Aorta (tissue), 5 donors: ENCODE measurements at places on chromosomes 7 and 10. TPM values are rescaled to one million over a fixed set of nuclear protein-coding genes. Genes with fewer than 3 reads are reported as not detected.

Gene OR2A42
- not detected for total RNA-seq

Gene CFAP69
- 15.8 TPM for total RNA-seq

DNA sequence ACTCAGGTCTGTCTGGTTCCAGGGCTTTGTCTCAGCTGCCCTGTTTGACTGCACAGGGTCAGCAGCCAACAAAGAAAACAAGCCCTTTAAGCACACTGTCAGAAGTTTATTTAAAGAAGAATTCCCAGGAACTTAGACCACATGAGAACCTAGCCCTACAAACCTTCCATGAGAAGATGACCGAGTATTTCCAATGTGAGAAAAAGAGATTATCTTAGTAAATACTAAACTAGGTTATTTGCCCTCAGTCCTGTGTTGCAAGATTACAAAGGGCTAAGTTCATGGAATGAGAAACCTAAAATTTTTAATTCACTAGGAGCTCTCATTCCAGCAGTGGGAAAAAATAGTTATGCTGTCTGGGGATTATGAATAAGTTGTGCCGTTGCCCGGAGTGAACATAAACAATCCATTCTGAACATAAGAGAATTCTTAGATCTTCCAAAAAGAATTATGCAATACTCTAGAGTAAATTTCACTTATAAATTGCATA is 46.7 kb downstream of the NOC3L start:
- DNase-seq = no peak

GRCh38 chr7:79909176-79909575 is 225.5 kb upstream of the GNAI1 start:
- DNase-seq = no peak

DNA sequence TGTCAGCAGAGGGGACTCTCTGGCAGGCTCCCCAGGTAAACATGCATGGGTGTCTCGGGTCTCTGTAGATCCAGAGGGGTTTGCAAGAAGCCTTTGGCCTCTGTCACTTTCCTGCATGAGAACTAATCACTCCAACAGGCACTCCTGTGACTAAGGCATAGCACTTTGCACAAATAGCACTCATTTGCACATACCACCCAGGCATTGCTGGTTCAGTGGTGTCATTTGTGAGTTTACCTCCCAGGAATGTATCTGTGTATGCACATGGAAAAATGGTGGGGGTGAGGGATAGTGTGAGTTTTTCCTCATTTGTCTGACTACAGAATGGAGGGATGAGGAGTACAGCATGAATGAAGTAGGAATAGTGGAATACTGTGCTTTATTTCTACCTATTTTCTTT is 39.5 kb downstream of the CNNM1 start:
- DNase-seq = no peak

DNA sequence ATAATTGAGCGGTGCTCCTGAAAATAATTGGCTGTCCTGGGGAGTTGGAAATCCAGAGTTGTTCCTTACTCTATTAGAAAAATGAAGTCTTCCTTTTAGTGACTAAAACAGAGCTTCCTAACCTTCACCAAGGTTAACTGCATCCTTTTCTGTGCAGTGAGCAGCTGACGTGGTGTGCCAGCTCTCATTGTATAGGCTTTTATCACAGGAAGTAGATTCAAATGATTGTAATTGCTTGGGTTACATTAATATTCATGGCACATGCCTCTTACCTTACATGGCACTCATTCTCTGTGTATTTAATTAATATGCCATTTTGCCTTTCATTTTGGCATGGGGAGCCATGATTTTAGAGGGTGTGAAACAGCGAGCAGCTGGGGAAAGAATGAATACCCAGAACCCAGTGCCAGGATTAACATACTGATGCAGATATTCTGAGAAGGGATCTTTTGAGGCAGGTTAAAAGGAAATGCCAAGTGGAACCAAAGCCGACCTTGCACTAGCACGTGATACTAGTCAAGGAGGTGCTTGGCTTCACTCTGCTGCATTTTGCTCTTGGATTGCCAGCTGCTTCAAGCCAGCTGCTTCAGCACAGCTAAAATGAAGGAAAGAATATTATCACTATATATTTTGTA is 115.3 kb downstream of the ST7 start:
- no peak for DNase-seq

GRCh38 chr10:75013007-75013406 is 98.4 kb upstream of the SAMD8 start:
- DNase-seq = no peak

- no peak for DNase-seq
Observed at GRCh38 chr10:61733358-61733940, 70.7 kb downstream of the CABCOCO1 start.

DNA sequence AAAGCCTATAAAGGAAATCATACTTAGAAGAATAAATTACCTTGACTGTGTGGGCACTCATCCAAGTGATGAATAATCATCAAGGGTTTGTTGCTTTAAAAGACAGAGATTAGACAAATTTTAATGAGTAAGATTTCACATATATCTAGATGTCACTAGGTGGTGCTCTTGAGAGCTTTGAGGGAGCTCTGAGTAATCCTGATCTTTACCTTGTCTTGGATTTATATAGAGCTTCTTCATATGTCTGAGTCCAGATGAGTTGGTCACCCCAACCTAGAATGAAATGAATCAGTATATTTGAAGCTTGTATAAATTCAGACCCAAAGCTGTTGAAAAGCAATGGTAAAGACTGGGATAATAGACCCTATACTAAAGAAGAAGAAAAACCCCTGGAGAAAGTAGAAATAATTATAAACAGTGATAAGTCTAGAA is 3.7 kb downstream of the AGR2 start:
- DNase-seq = no peak

GRCh38 chr7:119783799-119784198 is 489.2 kb upstream of the KCND2 start:
- DNase-seq = no peak

DNA sequence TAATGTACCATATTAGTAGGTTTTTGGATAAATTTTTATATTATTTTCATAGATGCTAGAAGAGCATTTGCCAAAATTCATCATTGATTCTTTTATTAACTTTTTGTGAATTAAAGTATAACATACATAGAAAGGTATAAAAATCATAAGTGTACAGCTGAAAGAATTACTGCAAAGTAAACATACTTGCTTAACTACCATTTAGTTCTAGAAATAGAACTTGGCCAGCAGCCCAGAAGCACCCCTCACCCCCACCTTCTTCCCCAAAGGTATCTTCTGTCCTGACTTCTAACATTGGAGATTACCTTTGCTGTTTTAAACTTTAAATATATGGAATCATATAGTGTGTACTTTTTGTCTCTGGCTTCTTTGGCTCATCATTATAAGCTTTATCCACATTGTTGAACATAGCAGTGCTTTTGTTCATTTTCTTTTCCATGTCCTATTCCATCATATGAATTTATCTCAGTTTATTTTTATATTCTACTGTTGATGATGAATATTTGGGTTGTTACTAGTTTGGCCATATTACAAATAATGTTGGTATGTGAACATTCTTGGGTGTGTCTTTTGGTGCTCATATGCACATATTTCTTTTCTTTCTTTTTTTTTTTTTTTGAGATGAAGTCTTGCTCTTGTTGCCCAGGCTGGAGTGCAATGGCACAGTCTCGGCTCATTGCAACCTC is 142.8 kb downstream of the ADK start:
- no peak for DNase-seq

- DNase-seq = no peak
Observed at GRCh38 chr7:95367606-95368005, 28.6 kb downstream of the PON3 start.

DNA sequence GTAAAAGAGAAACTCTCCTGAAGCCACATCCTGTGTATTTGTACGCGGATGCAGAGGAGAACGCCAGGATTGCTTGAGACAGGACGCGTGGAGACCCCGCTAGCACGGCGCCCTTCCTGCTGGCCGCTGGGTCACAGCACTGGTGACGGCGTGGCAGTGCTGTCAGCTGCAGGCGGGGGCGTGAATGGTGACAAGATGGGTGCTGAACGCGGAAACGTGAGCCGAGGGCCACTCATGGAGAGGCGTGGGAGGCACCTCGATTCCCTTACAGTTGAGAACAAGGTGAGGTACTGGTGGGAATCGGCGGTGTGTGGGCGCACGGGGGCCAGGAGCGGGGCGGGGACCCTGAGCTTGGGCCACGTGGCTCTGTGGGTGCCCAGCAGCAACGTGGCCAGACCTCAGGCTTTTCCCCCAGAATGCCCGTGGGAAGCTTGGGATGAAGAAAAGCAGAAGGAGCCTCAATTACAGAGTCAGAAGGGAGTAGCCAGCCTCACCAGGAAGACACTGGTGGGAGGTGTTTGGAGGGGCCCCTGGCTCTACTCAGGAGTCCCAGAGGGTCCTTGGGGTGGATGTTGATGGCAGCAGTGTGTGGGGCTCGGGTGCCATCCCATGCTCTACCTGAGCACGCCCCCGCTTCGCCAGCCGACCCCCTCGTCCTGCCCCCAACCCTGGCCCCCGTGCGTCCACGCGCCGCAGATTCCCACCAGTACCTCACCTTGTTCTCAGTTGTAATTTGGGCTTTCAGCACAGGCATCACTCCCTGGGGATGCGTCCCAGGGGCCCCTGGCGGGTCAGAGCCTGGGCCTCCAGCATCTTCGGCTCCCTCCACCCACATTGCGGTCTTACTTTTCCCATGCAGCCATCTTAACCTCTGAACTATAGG is 208.4 kb upstream of the TCERG1L start:
- peak; percentile 66 for DNase-seq

- no peak for DNase-seq
Observed at GRCh38 chr7:44256459-44256858, 55.7 kb downstream of the YKT6 start.

DNA sequence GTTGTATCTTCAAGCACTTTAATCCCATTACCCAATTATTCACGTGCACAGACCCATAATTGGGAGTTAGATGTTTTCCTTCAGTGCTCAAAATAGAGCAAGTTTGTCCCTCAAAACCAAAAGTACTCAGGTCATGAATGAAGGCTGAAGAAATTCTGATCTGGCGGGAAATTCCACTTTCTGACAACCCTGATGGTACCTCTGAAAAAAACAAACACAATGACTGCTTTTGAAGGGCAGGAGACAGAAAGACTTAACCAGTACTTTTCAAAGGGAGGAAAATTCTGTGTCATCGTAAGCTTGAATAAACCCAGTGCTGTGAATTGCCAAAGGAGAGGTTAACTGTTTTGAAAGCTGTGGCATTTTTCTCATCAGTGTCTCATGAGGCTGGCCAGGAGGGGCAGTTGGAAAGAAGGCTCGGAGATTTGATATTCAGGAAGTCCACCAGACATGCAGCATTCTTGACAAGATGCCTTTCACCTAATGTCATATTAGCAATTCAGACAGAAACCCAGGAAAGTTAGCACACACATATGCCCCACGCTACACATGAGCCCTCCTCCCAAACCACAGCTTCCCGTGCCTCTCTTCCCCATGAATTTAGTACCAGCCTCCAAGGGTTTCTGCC is 347.0 kb downstream of the KCNMA1 start:
- DNase-seq = no peak

DNA sequence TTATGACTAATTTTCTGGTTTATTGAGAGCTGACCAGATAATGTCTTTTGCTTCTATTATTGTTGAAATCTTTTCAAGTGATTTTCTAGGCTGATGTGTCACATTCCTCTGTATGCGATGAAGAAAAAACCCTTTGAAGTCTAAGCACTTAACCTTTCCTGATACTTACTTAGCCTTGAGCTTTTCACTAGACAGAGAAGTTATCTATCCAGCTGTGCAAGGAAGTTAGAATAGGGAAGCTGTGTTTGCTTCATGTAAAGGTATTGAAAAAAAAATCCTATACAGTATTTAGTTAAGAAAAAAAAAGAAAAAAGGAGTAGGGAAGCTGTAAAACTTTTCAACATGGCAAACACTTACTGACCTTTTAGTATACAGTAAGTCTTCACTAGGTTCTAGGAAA is 117.6 kb upstream of the DNAJB12 start:
- DNase-seq = no peak
